Suppressor macrophage (primary cell): ENCODE measurements at places on chromosomes 4 and X.

- DNase-seq: no peak
Observed at GRCh38 chr4:123843137-123843536, 446.5 kb downstream of the SPRY1 start.

DNA sequence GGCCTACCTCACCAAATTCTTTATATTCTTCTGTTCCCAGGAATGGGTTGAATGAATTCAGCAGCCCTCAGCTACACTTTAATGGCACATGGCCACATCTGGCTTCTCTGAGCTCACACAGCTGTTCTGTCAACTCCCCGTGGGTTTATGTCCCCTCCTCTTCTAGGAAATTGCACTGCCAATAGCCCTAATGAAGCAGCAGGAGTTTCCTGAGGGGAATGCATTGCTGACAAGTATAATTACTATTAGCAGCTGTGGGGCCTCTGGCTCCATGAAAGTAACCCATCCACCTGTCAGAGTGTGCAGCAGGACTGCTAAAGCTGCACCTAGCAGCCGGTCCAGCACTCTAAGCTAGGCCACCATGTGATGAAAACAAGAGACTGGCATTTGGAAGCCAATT is 50.3 kb downstream of the FTHL17 start:
- DNase-seq: no peak

DNA sequence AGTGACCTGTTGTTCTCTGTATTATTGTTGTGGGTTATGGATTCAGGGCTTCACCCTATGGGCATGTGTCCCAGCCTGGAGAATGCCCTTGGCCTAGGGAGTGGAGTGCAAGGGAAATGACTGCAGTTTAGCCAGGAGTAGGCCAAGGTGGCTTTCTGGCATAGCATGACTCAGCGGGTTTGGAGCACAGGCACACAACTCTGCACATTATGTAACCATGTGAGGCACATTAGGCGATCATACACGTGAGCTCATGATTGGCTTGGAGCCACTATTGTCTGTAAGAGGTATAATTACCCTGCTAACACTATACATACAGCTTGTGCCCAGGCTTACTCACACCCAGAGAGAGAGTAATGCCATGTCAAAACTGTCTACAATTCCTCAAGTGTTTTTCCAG is 35.1 kb upstream of the TACR3 start:
- DNase-seq: no peak

DNA sequence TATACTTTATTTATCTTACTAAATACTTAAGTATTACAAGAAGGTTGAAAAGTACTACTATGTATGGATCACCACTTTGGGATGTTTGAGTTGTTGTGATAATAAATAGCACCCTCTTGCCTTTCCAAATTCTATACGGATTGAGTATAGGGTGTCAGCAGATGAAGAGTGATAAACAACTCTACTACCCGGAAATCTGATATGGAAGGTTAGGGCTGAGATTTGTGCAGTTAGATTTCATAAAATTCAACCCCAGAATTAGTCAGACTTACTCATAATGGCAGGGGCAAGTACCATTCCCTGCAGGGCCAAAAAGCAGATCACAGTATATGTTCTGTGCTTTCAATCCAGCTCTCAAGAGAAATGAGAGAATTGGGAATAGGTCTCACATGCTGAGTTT is 1008.9 kb upstream of the PCDH7 start:
- no peak for DNase-seq
